ENCODE measurements at places on chromosomes 11 and 22. TPM values are rescaled to one million over a fixed set of nuclear protein-coding genes. Genes with fewer than 3 reads are reported as not detected.

Gene DGCR8
- 4.5 TPM for polyA plus RNA-seq

Gene BTG4
- polyA plus RNA-seq = not detected

Gene SPON1
- polyA plus RNA-seq = 5.0 TPM

Gene ANKK1
- polyA plus RNA-seq = not detected

Gene P2RY6
- not detected for polyA plus RNA-seq

Gene DDTL
- 2.6 TPM for polyA plus RNA-seq

Gene SLC22A9
- not detected for polyA plus RNA-seq

Gene PVALB
- 21,664 TPM for polyA plus RNA-seq

Gene BEST1
- not detected for polyA plus RNA-seq

Gene RPS3
- polyA plus RNA-seq = 539 TPM

Gene HBB
- 131 TPM for polyA plus RNA-seq

Gene POTEH
- polyA plus RNA-seq = not detected

Gene OPCML
- polyA plus RNA-seq = 43.2 TPM

Gene PPP1CA
- 30.5 TPM for polyA plus RNA-seq

Gene NTM
- polyA plus RNA-seq = 320 TPM

Gene RIMBP3C
- polyA plus RNA-seq = not detected

Gene OR2AG1
- 0.15 TPM for polyA plus RNA-seq

Gene KRTAP5-1
- not detected for polyA plus RNA-seq

Gene PARVB
- 2.6 TPM for polyA plus RNA-seq

Gene DYNC2H1
- polyA plus RNA-seq = 19.0 TPM

Measured in Purkinje cell (primary cell).